ENCODE measurements at places on chromosomes 4 and X. TPM values are rescaled to one million over a fixed set of nuclear protein-coding genes. Genes with fewer than 3 reads are reported as not detected.

Gene ASB9
- total RNA-seq = 2.5 TPM

- peak; percentile 3 for DNase-seq
Measured at GRCh38 chrX:3962511-3963311, 249.3 kb upstream of the PRKX start.

- DNase-seq = no peak
Measured at GRCh38 chr4:76641351-76641750, 206.3 kb downstream of the SHROOM3 start.

DNA sequence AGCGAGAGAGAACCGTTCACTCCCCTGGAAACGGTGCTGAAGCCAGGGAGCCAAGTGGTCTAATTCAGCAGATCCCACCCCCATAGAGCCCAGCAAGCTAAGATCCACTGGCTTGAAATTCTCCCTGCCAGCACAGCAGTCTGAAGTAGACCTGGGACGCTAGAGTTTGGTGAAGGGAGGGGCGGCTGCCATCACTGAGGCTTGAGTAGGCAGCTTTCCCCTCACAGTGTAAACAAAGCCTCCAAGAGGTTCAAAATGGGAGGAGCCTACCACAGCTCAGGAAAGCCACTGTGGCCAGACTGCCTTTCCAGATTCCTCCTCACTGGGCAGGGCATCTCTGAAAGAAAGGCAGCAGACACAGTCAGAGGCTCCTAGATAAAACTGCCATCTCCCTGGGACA, 37.8 kb upstream of the CDS1 start:
- no peak for DNase-seq

DNA sequence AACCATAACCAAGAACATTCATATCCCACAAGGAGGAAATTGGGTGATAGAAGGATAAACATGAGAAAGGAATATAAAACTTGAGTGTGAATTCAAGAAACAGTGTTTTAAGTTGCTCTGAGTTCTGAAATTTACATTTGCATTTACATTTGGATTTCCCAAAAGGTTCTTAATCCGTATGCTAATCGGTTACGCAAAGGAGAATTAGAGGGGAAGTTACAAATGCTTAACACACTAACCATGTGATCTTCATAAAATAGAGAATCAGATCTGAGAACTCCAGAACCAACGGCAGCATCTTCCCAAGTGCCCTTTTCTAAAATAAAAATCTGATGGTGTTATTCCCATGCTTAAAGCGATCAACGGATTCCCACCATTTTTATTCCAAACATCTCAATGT, 48.0 kb downstream of the PROM1 start:
- DNase-seq = no peak

GRCh38 chrX:154908821-154909220, 22.7 kb downstream of the F8A1 start:
- no peak for DNase-seq

Gene FHDC1
- total RNA-seq = 0.16 TPM

Gene PLP1
- not detected for total RNA-seq

Gene RAB9B
- 0.41 TPM for total RNA-seq

DNA sequence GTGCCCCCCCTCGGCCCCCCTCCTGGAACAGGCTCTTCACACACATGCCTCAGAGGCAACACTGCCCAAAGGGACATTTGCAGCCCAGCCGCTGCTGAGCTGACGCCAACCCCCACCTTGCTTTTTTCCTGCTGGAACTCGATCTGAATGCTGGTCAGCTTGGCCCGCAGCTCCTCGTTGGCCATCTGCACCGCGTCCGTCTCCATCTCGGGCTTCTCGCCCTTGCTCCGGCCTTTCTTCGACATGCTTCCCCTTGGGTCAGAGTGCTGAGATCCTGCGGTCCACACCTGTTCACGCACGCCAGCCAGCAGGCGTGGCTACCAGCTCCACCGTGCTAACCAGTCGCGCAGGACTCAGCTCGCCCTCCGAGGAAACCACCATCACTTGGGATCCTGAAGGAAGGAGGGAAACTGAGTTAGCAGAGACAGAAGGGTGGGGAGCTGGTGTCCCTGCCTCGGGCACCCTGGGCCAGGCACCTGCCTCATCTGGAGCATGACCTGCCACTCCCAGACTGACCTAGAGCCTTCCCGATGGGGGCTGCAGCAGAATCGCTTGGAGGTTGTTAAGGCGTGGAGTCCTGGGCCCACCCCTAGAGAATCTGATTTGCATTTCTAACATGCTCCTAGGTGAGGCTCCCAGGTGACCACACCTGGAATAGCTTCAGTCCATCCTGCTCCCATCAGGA, 87.6 kb downstream of the JAKMIP1 start:
- DNase-seq = no peak

All from activated naive CD4-positive, alpha-beta T cell treated with anti-CD3 and anti-CD28 coated beads, Interleukin-2, amount 50 U/mL, for 72 hours (primary cell).